ENCODE measurements at places on chromosomes 3 and 15.

- no peak for DNase-seq
Observed at GRCh38 chr3:13863382-13863952, 16.4 kb downstream of the WNT7A start.

DNA sequence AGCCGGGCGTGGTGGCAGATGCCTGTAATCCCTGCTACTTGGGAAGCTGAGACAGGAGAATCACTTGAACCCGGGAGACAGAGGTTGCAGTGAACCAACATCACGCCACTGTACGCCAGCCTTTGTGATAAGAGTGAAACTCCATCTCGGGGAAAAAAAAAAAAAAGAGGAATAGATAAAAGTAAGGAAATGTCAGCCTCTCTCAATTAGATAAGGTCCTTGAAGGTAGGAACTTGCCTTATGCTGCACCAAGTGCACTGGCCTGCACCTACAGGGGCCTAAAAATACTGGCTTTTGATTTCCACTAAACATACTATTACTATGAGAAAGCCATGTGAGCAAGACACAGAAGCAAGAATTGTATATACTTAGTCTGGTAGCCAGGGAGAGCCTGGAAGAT lies 7.1 kb downstream of the RAF1 start:
- no peak for DNase-seq

DNA sequence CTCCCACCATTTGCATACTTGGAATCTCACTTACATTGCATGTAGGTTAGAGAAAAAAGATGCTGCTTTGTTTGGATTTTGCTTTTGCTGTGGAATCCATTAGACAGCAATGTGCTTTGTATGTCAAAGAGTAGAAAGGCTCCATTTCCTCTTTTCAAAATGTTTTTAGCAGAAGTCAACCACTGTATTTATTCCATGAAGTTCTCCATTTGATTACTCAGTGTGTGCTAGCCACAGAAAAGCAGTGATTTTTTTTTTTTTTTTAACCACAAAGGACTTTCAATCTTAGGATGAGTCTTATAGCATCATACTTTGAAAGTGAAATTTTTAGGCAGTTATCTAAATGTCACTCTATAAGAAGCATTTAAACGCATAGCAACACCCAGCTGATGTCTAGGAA lies 285.0 kb upstream of the ADAMTS9 start:
- DNase-seq, result no peak

GRCh38 chr3:40845447-40845846 lies 320.7 kb downstream of the ZNF621 start:
- no peak for DNase-seq

DNA sequence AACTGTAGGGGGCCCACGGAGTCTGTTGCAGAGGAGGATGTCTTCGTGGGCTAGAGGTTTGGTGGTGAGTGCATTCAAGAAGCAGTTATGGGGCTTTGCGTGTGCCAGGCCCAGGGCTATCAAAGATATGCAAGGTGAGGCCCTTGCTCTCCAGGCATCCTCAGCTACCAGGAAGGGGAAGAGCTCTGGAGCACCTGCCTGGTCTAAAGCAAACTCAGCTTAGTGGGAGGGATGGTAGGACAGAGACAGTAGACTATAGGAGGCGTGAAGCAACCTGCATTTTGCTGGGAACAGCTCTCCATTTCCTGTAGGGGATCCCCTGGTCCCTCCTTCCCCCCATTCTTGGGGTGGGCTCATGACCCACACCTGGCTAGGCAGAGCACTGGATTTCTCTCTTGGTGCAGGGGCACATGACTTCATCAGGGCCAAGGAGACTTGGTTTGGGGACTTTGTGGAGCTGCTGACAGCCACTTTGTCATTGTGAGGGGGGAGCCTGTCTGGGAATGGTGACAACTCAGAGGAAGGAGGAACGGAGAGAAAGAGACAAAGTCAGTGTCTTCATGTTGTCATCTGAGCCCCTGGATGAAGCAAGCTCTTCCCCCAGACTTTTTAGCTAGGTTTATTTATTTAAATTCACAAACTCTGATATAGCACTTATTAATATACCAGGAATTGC lies 8.6 kb upstream of the EEFSEC start:
- no peak for DNase-seq

- no peak for DNase-seq
Observed at GRCh38 chr3:86740751-86741150, 250.2 kb downstream of the VGLL3 start.

Measured in stimulated activated CD4-positive, alpha-beta T cell treated with anti-CD3 and anti-CD28 coated beads, Interleukin-15, amount 100 ng/mL, for 1 hour (primary cell).